ENCODE measurements at places on chromosomes 5 and 9. TPM values are rescaled to one million over a fixed set of nuclear protein-coding genes. Genes with fewer than 3 reads are reported as not detected.

Gene EGFLAM
- not detected for total RNA-seq

Gene INSL4
- not detected for total RNA-seq

Gene SLC30A5
- total RNA-seq, result 93.4 TPM

Gene PTGDS
- not detected for total RNA-seq

Gene ENTPD2
- total RNA-seq, result not detected

Gene CEL
- total RNA-seq, result 1.0 TPM

Gene IFNB1
- total RNA-seq, result not detected

Gene CER1
- total RNA-seq, result not detected

Gene TUSC1
- total RNA-seq, result 31.2 TPM

Gene CDC20B
- total RNA-seq, result 0.07 TPM

Gene IFNA21
- total RNA-seq, result not detected

Gene KIAA1191
- 94.4 TPM for total RNA-seq

Gene CFAP77
- not detected for total RNA-seq

Gene SUSD1
- 15.4 TPM for total RNA-seq

Gene S1PR3
- total RNA-seq, result 6.3 TPM

Gene AIF1L
- 1.4 TPM for total RNA-seq

Gene CDKN2A
- not detected for total RNA-seq

Gene TAL2
- not detected for total RNA-seq

Gene TLR4
- total RNA-seq, result 11.6 TPM

Gene FGF1
- 1.8 TPM for total RNA-seq

Gene IRX4
- total RNA-seq, result not detected

Data from A172 (cell line).